Left ventricle myocardium inferior (tissue), 1 donor: ENCODE measurements at places on chromosomes 3 and 15.

DNA sequence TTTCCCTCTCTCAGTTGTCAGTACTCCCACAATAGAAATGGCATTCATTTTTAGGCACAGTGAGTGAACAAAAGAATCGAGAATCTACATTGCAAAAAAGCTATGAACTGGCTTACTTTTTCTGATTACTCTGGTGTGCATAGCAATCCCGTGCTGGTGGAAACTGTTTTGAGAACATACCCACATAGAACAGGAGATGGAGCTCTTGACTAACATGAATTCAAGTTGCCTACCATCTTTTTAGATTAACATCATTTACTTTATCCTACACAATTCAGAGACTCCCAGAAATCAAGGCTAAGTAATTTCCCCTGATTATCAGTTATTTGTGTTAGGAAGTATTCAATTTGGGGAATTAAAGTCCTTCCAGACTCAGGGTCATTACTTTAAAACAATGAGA is 326.6 kb downstream of the ARPP21 start:
- H3K4me3 ChIP-seq = no peak overlapping the region
- H3K4me1 ChIP-seq = peaks cover 15% of the 10 kb centered on the region
- H3K27ac ChIP-seq = no peak overlapping the region
- H3K36me3 ChIP-seq = no peaks in the 10 kb centered on the region
- no peaks in the 10 kb centered on the region for H3K27me3 ChIP-seq

DNA sequence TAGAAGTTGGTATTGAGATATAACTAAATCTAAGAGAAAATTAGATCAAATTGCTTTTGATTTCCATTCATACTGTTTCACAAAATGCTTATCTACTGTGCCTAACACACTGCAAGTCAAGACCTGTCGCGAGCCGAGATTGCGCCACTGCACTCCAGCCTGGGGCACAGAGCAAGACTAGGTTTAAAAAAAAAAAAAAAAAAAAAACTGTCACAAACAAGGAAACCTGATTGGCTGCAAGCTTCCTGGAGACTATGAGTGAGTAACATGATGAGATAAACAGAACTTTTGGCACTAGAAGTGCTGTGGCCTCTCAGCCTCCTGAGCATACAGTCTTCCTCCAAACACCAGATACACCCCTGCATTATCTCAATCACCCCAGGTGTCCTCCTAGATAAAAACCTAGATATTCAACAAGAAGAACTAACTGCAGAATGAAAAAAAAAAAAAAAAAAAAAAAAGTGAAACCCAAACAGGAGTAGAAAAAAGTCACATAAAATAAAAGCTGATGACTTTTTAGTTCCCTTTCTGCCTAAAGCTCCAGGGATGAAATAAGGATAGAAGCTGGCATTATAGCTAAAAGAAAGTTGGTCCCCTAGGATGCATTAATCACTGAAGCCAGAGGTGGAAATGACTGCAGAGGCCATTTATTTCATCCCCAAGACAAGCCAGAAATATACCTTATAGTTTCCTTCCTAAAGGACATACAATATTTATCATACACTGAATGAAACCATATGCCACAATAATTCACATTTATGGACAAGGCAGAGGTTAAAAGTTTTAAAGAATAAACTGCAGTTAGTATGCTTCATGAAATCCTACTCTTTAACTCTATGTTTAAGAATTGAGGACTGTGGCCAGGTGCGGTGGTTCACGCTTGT is 82.4 kb downstream of the P3H2 start:
- no peak overlapping the region for H3K27ac ChIP-seq
- DNase-seq = peak; percentile 25
- H3K36me3 ChIP-seq = no peaks in the 10 kb centered on the region
- H3K4me3 ChIP-seq = no peak overlapping the region
- no peaks in the 10 kb centered on the region for H3K27me3 ChIP-seq

DNA sequence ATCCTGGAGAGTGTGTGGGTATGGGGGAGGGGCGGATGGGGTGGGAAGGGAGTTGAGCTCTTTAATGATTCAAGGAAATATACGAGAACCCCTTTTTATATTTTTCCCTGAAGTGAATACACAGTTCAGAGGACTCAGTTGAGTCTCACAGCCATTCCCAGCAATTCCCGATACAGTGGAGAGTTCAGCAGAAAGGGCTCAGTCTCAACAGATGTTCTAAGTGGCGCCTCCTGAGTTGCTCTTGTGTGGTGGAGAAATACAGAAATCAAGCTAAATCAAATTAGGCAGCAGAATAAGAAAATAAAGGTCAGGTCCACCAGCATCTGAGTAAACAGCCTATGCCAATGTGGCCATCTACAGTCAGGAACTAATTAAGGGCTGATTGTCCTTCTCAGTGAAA is 372.1 kb downstream of the NR2F2 start:
- H3K27me3 ChIP-seq = peaks cover 75% of the 10 kb centered on the region
- no peaks in the 10 kb centered on the region for H3K4me1 ChIP-seq
- DNase-seq = no peak
- no peak overlapping the region for H3K4me3 ChIP-seq
- no peak overlapping the region for H3K27ac ChIP-seq

DNA sequence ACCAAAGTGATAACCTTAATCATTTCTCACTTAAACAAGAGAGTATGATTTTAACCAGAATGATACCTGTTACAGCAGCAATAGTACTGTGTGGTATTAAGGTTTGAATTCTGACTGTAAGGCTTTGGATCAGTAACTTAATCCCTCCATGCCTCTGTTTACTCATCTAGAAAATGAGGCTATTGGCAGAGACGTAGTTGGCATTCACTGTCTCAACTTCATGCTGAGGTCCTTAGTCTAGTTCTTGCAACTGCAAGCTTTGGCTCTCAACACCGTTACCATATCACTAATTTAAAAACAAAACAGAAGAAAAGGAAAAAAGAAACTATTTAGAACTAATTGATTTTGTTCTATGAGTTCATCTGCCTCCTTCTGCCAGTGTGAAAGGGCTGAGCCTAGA is 875.4 kb downstream of the MCTP2 start:
- H3K36me3 ChIP-seq = no peaks in the 10 kb centered on the region
- no peak for DNase-seq
- no peak overlapping the region for H3K4me3 ChIP-seq
- H3K27me3 ChIP-seq = no peaks in the 10 kb centered on the region
- H3K27ac ChIP-seq = no peak overlapping the region

DNA sequence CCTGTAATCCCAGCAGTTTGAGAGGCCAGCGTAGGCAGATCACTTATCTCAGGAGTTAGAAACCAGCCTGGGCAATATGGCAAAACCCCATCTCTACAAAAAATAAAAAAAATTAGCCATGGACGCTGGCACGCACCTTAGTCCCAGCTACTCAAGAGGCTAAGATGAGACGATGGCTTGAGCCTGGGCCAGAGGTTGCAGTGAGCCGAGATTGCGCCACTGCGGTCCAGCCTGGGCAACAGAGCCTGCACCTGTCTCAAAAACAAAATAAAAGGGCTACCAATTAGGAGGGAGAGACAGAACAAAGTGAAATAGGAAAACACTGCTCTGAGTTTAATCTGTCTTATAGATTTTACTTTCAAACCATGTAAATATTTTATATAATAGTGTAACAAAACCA is 33.8 kb downstream of the MSL2 start:
- DNase-seq = no peak
- no peaks in the 10 kb centered on the region for H3K36me3 ChIP-seq
- H3K4me3 ChIP-seq = no peak overlapping the region
- H3K27ac ChIP-seq = no peak overlapping the region

DNA sequence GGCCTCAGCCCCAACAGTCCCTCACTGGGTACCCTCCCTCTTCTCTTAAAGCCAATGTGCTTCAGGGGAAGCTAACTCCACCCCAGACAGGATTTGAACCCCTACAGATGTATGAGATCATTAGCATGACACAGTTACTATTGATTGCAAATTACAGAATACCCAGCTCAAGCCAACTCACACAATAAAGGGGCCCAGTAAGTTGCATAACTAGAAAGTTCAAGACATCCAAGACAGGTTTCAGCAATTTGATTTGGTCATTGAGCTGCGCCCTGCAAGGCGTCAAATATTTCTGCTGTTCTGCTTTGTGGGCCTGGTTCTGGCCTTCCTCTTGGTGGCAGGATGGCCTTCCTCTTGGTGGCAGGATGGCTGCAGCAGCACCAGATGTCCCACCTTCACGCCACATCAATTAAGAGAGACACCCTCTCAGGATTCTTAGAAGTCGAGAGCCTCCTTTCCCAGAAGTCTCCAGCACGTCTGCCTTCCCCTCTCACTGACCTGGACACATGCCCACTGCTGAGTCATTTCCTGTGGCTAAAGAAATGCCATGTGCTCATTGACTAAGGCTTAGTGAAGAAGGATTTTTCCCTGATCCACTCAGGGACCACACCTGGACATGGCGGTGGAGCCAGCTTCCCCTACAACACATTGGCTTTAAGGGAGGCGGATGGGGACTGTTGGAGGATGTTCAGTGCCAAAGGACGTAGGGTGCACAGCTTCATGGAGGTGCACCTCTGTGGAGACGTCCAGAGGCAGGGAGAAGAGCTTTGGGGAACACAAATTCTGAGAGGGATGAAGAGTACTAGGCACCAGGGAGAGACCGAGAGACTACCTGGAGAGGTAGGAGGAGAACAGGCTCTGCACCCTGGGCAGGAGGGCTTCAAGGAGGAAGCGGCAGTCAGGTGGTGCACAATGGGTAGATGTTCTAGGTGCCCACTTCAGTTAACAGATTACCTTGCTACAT is 49.1 kb downstream of the DNASE1L3 start:
- H3K27ac ChIP-seq = peak overlapping the region; percentile 88
- H3K4me1 ChIP-seq = peaks cover 53% of the 10 kb centered on the region
- no peak overlapping the region for H3K4me3 ChIP-seq
- no peak for DNase-seq
- no peaks in the 10 kb centered on the region for H3K27me3 ChIP-seq

DNA sequence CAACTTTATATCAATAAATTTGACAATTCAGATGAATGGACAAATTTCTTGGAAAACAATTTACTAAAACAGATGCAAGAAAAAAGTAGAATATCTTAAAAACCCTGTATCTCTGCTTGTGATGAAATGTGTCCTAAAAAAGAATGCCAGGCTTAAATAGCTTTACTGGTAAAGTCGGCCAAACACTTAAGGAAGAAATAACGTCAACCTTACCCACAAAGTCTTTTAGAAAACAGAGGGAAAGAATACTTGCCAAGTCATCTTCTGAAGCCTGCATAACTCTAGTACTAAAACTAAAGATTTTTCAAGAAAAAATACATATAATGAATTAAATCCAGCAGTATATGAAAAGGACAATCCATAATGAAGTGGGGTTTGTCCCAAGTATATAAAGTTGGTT is 111.1 kb downstream of the RASA2 start:
- H3K27ac ChIP-seq = no peak overlapping the region
- H3K4me1 ChIP-seq = no peaks in the 10 kb centered on the region
- peaks cover 80% of the 10 kb centered on the region for H3K36me3 ChIP-seq
- H3K27me3 ChIP-seq = no peaks in the 10 kb centered on the region
- DNase-seq = no peak

DNA sequence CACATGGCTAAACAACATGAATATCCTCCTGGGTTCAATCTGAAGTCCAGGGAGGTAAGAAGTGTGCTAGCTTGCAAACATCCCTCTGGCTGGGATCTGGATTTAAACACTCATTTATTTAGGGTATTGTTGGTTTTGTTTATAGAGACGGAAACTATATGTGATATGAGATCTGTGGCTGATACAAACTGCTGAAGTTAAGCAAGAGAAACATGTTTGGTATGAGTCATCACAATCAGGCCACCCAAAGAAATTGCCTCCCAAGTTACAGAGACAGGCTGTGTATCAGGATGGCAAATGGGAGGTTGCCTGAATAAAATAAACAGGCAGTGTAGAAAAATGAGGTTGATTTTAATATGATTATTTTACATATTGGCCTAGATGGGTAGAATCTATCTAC is 562.1 kb downstream of the IGSF11 start:
- H3K4me3 ChIP-seq = no peak overlapping the region
- no peaks in the 10 kb centered on the region for H3K27me3 ChIP-seq
- H3K36me3 ChIP-seq = no peaks in the 10 kb centered on the region
- no peak for DNase-seq
- H3K4me1 ChIP-seq = no peaks in the 10 kb centered on the region

DNA sequence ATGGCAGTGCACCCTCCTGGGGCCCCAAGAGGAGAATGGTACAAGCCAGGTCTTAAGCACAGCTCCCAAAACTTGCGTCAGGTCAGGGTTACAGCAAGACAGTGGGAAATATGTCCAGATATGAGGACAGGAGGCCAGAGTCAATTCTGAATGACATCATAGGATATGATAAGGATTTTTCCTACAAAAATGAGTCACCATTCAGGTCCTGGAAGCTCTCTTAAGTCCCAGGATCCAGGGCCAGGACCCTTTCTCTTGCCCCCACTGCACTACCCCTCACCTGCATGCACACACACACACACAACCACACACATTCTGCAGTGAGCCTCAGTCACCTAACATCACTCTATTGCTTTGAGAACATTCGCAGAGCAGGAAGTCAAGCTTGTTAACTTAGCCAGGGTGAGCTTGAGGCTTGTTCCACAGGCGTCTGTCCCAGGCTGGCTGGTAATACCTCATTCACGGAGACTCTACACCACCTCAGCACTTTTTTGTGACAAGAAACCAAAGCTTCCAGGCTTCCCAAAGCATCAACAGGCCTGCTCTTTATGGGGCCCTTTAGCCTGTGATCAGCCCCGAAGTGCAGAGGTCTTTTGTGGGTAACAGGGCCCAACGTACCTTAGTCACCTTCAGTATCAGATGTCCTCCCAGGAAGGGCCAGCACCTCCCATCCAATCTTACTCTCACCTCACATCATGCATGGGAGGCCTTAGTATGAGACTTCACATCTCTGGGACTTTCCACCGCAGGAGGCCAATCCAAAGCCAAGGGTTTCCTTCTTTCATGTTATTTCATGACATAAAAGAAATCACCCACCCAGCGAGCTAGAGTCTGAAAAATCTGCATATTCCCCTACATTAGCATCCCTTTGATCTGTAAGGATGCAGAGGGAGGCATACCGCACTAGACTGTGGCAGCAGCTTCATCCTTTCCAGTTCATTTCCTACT is 74.0 kb upstream of the LIPC start:
- no peak for DNase-seq
- no peaks in the 10 kb centered on the region for H3K36me3 ChIP-seq
- no peak overlapping the region for H3K4me3 ChIP-seq
